ENCODE measurements at places on chromosomes 5 and 9.

- no peak for DNase-seq
Measured at GRCh38 chr5:132528021-132528420, 15.3 kb downstream of the IL5 start.

- no peak for DNase-seq
Measured at GRCh38 chr5:65771266-65771665, 49.3 kb downstream of the NLN start.

GRCh38 chr5:75438722-75439121, 72.7 kb downstream of the CERT1 start:
- no peak for DNase-seq

DNA sequence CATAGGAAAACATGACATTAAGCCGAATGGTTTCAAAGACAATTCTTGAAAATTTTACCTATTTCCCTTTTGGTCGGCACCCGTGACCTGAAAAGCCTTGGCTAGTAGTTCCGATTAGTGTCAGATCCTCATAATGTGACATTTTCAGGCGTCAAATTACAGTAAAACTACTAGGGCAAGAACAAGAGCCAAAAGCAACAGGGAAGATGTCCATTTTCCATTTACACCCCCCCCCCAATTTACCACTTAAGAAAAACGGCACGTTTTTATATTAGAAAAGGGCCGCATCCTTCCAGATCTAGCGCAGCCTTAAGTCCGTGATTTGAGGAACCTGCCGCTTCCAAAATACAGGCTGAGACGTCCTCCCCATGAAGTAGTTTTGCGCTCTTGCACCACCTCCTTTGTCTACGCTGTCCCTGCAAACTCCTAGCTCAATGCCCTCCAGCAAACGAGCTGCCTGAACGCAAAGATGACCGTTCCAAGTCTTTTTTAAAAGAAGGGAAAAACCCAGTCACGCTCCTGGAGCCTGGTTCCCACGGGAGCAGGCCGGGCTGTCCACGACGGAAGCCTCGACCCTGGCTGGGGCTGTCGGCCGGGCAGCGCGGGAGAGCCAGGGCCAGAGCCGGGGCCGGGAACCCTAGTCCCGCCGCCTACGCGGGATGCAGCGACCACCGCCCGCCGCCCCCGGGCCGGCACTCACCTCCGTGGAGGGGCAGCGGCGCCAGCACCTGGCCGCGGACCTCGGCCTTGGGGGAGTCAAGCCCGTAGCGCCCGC, 616 bp downstream of the RNF130 start:
- no peak for DNase-seq

DNA sequence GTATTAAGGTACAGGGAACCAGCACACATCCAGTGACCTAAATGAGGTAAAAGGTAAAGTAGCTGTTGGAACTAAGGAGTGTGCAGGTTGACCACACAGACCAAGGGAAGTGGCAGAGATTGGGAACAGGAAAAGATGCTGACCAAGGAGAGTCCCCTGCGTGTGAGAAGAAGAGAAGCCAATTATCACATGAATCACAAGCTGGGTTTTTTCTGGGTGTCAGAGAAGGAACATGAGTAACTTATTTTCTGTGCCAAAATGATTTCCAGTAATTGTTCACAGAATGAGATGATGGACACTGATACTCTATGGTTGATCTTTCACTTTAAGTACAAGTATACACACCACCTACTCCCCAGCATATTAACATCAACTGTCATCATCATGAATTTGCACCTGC, 130.7 kb upstream of the ACO1 start:
- no peak for DNase-seq

- no peak for DNase-seq
Measured at GRCh38 chr5:134517553-134517952, 7.9 kb upstream of the JADE2 start.

- no peak for DNase-seq
Measured at GRCh38 chr5:57007344-57007743, 55.4 kb upstream of the MIER3 start.

DNA sequence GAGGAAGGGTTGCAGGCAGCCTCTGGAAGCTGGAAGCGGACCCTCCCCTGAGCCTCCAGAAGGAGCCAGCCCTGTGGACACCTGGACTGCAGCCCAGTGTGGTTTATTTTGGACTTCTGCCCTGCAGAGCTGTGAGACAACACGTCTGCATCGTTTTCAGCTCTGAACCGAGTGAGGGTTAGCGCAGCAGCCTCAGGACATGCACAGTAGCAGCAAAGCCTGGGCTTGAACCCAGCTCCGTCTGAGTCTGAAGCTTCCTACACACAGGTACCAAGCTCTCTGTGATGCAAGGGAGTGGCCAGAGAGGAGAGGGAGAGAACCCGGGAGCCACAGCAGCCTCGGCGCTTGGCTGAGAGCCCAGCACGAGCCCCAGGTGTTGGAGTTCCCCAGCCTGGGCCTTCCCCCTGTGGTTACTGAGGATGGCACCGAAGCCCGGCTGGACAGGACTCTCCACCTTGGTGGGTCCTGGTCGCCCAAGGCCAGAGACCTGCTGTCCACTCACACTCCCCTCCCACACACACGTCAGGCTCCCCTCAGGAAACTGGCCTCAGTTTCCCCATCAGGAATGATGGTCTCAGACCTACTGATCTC, 128.2 kb downstream of the OLFM1 start:
- no peak for DNase-seq

GRCh38 chr5:165448753-165449152, 1943.3 kb downstream of the MAT2B start:
- DNase-seq, result no peak

DNA sequence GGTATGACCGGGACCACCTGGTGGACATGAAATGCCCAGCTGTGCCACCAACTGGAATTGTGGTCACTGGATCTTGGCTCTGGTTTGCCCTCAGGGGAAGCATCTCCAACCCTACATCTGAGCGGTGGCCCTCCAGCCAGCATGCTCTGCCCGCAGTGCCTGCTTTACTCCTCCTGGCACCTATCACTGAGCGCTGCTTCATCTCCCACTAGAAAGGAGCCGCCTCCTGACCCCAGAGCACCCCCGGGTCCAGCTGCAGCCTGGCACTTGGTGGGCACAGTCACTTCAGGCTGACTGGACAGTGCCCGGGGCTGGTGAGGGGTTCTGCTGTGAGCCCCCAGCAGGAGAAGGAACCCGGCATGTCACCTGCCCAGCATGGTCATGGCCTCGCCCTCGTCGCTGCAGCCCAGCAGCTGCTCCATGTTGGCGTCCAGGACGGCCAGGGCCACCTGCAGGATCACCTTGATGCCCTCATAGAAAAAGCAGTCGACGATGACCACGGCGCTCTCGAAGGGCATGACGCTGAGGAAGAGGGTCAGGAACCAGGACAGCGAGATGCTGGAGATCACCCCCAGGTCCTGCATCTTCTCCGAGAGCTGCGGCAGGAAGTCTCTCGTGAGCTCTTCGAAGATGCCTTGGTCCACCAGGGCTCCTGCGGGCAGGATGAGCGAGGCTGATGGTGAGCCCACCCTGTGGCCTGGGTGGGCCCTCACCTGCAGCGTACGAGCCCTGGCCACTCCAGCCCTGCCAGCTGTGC, 16.1 kb upstream of the MRNIP start:
- no peak for DNase-seq

GRCh38 chr5:67003935-67004729, 192.5 kb downstream of the CD180 start:
- no peak for DNase-seq
